ENCODE measurements at places on chromosomes 5 and 9.
A peak's percentile ranks its signal among the peaks of the same experiment; 100 is the strongest.

DNA sequence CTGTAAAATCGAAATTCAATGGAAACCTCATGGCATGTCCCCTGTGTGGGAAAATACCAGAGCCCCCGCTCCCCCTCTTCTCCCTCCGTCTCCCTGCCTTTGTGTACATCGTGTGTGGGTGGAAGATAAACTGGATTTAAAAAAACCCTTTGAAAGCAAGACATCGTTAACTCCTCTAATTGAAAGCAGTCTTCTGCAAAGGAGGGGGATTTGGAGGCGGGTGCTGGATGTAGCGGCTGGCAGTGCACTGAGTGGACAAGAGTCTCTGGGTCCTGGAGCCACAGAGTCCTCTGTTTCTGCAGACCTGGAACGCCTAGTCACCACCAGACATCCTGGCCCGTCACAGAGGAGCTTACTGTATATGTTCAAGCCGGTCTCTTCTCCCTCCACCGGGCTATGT, 169.4 kb downstream of the PAPPA start:
- DNase-seq = no peak

GRCh38 chr9:118325757-118326156, 621.6 kb downstream of the TLR4 start:
- no peak for DNase-seq

- no peak for DNase-seq
Measured at GRCh38 chr9:27563738-27564430, 9.4 kb downstream of the C9orf72 start.

- DNase-seq = peak; percentile 19
Measured at GRCh38 chr5:53568871-53569270, 8.4 kb downstream of the NDUFS4 start.

DNA sequence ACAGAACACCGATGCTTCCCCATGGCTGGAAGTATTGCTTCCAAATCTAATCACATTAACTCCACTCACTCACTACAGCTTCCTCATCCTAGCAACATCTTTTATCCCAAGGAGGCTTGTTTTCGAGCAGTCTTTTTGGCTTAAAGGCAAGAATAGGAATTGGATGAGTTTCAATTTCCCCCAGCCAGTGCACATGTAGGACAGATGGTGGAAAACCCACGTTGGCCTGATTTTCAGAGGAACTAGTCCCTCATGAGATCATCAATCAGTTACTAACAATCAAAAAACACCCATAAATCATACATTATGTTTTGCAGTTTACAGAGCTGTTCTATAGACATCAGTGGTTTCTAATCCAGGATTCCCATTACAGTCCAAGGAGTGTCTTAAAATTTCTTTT, 48.5 kb upstream of the AGXT2 start:
- DNase-seq = no peak

GRCh38 chr5:41508186-41508585, 2.2 kb downstream of the PLCXD3 start:
- no peak for DNase-seq

GRCh38 chr5:167167191-167167795, 1124.2 kb upstream of the WWC1 start:
- no peak for DNase-seq

- no peak for DNase-seq
Measured at GRCh38 chr5:83471405-83472212, at the start of gene VCAN. TSS of gene VCAN (plus strand) at chr5:83471744. CDS start at chr5:83483519, 11,775 bp downstream.

DNA sequence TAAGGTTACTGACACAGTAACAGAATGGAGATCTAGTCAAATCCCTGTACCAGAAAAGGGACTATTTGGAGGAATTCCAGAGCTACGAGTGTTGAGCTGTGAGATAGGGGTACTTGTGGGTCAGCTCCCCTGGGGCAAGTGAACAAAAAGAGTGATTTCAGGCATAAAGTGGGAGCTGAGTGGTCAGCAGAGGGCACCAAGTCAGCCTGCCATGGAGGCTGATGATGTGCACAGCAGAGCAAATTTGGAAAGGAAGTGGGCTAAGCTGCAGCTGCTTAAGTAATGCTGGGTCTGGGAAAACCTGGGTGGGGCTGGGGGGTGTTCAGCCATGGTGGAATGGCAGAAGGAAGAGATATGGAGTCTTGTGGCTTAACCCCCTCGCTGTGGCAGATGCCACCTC, 327.9 kb downstream of the NTRK2 start:
- DNase-seq = no peak

DNA sequence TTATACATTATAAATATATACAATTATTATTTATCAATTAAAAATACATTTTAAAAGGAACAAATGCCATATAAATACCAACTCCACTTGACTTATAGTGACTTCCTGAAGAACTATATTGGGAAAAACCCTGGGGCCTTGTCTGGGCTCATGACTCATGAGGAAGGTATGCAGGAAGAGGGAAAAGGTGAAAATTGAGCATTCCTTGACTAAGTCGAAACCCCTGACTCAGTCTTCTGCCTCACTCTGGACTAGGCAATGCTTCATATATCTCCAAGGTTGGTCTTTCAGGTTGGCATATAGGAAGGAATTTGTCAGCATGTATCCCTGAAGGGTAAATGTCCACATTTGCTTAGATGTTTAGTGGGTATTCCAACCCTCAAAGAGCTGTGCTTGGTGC, 78.5 kb downstream of the SH3TC2 start:
- DNase-seq = no peak

DNA sequence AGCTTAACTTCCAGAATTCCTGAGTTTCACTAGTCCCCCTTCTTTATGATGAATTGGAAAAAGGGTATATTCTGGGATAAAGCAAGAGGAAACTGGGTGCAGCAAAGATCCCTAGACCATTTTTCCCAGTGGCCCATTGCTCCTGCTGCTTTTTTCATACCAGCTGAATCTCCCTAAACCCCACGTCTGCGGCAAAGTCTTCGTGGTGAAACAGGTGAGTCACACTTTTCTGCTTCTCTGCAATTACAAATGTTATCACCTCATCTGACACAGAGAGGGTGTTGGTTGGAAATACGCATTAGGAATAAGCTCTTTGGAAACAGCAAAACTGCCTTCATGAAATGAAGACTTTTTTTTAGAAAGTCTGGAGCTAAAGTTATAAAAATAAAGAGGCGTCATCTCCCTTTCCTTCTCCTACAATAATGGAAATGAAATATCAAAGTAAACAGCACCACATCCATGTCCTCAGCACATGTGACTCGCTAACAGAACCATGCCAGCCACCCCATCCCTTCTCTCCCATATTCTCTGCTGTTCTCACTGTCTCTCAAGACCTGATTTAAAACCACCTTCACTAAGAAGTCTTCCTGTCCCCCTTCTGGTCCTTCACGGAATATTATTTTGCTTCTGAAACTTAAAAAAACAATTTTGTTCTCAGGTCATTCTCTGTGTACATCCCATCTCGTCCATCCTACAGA, 39.5 kb upstream of the GLRX start:
- DNase-seq = no peak

GRCh38 chr9:10479172-10479571, 133.6 kb downstream of the PTPRD start:
- no peak for DNase-seq

DNA sequence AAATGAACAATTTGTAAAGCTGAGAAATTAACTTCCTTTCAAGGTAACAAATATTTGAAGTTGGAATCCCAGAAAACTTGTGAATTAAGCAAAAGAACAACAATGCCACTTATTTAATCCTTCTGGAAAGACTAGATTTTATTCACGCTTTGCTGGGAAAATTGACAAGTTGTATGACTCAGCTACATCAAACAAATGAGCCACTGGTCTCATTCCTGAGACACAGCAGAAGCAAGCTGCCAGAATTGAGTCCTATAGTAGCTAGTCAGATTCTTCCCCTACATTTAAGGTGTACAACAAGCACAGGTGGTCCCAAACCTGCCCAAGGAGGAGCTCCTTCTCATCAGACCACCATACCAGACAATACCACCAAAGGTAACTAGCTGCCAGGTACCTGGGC, 280.7 kb downstream of the SPOCK1 start:
- DNase-seq = no peak

DNA sequence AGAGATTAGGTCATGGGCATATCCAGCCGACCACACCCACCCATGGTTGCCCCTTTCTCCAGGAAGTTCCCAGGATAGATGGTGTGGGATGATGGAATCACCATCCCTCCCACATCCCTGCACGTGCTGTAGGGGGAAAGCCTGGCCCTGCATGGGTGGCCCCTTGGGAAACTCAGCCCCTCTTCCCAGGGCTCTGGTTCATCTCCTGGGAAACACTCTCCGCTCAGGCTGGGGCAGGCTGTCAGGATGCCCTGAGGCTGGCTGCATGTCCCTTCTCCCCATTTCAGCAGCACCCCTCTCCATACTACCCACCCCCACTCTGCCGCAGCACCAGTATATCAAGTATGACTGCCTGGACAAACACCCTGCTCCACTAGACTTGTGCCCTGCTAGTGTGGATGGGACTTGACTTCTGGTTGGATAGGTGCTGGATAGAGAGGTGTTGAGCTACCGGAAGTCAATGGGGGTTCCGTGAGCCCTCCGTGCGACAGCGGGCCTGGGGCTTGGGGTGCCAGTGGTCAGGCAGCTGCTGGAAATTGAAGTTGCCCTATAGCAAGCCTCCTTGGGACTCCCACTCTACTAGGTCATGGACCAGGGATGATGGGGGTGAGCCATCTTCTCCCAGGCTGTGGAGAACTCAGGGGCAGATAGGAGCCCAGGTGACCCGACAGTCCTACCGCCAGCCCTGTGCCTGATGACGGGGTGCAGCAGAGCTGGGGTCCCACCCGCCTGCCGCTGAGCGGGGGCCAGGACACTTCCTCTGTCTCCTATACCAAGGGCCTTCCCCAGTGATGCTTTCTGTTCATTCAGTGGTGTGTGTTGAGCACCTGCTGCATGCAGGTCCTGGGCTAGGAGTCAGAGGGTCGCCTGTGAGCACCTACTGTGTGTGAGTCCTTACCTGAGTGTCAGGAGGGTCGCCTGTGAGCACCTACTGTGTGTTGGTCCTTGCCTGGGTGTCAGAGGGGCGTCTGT, 69.4 kb upstream of the COL5A1 start:
- DNase-seq = no peak

DNA sequence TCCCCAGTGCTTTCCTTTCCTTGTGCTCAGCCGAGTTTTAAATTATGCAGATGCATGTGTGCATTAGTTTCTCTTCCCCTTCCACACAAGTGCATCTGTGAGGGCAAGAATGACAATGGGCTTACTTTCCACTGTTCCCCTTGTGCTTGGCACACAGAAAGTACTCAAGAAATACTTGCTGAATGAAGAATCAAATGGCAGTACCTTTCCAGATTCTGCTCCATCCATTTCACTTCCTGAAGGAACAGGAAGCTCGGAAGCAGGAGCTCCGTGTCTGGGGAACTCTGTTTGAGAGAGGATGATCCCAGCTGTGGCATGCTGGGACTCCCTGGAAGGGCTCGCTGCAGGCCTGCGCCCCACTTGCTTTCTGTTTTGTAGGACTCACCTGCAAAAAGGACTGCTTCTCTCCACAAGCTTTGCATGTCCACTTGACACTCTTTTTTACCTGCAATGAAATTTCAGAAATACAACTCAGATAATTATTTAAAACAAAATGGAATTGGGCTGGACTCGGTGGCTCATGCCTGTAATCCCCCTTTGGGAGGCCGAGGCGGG, 5.5 kb downstream of the MRNIP start:
- DNase-seq = no peak

DNA sequence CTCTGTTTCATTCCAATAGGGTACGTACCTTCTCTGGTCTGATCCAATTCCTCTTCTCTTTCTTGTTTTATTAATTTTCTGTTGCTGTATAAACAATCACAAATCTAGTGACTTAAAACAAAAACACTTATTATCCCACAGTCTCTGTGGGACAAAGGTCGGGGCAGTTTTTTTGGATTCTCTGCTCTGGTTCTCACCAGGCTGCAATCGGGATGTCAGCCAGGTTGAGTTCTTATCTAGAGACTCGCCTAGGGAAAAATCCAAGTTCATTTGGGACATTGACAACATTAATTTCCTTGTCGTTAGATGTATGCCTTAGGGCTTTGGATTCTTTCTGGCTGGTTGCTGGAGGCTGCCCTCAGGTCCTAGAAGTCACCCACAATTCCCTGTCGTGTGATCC, 430.5 kb upstream of the RORB start:
- DNase-seq = no peak

- DNase-seq = no peak
Measured at GRCh38 chr5:103119070-103119764, 721 bp downstream of the GIN1 start.

DNA sequence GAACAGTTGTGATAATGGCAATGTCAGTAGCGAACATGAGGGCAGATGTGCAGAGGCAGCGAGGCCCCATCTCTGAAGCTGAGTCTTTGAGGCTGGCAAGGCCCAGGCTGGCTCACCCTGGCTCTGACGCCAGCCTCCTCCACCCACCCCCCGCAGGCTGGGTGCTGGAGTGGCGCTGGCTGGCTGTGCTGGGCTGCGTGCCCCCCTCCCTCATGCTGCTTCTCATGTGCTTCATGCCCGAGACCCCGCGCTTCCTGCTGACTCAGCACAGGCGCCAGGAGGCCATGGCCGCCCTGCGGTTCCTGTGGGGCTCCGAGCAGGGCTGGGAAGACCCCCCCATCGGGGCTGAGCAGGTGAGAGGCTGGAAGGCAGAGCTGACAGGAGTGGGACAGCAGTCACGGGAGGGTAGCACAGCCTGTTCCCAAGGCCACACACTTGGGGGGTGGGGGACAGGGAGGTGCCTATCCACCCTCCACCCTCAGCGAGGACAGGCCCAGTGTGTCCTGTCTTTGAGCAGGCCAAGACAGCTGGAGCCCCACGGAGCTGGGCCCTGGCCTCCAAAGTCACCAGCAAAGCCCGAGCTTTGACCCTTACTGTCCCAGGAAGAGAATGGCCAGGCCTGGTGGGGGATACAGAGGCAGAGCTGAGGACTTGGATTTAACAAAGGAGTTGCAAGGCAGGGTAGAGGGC, 5.6 kb downstream of the SLC2A8 start:
- DNase-seq = no peak

Measured in BJ (cell line).